IPS DF 19.7 (cell line): ENCODE measurements at places on chromosomes 7 and 10.

DNA sequence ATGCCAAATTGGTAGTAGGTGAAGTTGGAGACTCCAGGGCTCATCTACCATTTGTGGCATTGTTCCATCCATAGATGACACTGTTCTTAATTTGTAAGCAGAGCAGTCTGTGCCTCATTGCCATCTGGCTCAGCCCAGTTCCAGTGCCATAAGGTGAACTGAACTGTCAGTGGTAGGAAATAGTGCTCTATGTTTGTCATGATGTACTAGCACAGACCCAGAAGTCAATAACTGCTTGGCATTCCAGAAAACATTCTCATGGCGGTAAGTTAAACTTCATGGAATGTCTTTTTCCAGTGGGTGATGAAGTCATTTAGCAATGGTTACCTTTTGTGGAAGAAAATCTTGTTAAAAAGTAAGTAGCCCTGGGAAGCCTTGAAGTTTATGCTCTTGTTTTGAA is 302.7 kb downstream of the SUGCT start:
- DNase-seq = no peak

DNA sequence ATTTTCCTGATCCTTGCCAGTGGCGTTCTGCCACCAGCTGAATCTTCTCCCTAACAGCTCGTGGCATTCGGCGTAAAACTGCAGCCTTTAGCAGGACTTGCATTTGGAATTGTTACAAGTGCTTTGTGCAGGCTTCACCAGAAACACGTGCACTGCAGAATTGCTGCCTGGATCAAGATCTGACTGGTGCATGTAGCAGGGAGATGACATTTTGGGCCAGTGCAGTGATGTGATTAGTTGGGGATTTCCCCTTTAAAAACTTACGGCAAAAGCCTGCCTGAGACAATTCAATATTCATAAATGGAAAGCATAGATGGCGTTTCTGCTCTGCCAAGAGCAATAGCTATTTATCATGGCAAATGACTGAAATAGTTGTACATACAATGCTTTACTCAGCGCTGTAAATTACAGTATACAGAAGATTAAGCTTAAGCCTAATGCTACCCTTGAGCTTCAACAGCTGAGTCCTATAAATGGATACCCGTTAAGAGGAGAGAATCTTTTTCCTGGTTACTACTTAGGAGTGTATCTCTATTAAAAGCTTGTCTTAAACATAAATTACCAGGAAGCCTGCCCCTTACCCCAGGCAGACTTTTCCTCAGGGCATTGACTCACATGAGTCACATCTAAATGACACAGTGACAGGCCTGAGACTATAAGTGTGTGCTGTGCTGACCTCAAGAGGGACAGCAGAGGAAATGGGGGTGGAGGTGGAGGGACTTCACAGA is 106.3 kb downstream of the ATXN7L1 start:
- DNase-seq = no peak

DNA sequence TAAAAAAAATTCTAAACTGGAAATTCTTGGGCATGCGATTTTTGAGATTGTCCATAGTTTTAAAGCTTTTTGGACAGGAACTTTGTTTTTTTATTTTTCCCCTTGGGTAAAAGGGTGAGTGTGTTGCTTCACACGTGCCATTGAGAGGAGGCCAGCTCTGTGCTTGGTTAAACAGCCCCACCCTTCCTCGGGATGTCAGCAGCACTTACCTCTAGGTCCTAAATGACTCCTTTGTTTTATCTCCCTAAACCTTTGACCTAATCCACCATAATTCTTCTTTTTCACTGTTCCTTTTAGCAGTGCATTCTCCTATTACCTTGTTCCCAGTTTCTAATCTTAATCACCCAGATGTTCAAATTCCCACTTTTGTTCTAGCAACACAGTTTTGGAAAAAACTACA is 83.5 kb downstream of the SEMA3D start:
- no peak for DNase-seq

DNA sequence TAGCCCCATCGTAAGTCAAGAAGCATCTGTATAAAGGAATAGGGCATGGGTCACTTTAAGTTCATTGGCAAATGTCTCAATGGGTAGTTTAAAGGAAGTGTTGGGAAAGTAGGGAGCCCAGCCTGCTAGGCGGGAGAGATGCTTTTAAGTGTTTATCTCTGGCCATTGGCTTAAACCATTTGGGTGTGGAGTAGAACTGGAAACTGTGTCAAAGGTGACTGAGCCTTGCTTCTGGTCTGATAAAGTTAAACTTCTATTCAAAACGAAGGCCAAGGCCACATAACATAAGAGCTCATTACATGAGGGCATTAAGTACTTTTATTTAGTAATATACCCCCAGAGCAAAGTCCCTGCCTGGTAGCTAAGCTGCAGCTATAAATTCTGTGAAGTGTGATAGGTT is 148.7 kb downstream of the SPAG6 start:
- no peak for DNase-seq

- no peak for DNase-seq
These were observed 130.0 kb downstream of the KLF6 start for GRCh38 chr10:3654980-3655379.

- DNase-seq = no peak
These were observed 17.2 kb upstream of the INHBA start for GRCh38 chr7:41720046-41720445.

GRCh38 chr7:144997512-144997911 is 161.7 kb upstream of the TPK1 start:
- DNase-seq = no peak

GRCh38 chr10:89904755-89905154 is 203.4 kb downstream of the KIF20B start:
- no peak for DNase-seq

- DNase-seq = no peak
These were observed 116.0 kb downstream of the CHN2 start for GRCh38 chr7:29310625-29311024.

DNA sequence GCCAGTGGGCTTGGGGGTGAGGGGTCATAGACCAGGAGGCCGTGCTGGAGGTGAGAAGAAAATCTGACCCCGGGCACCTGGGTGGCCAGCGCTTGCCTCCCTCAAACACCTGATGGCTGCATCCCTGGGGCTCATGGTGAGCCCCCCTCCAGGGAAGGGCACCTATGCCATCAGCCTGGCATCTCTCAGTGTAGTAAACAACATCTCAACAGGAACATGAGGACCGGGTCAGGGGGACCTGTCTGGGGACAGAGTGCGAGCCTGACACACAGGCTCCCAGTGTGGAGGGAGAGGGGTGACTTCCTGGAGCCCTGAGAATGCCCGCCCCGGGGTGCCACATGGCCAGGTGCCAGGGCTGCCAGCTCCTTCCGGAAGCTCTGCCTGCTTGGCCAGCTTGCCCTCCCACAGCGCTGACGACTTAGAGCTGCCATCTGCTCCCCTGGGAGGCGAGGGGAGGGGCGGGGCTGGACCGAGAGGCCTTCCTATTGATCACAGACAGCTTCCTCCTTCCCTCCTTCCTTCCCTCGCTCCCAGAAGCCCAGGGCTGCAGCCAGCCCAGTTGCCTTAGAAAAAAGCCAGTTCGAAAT is 12.3 kb downstream of the STX1A start:
- DNase-seq = no peak

DNA sequence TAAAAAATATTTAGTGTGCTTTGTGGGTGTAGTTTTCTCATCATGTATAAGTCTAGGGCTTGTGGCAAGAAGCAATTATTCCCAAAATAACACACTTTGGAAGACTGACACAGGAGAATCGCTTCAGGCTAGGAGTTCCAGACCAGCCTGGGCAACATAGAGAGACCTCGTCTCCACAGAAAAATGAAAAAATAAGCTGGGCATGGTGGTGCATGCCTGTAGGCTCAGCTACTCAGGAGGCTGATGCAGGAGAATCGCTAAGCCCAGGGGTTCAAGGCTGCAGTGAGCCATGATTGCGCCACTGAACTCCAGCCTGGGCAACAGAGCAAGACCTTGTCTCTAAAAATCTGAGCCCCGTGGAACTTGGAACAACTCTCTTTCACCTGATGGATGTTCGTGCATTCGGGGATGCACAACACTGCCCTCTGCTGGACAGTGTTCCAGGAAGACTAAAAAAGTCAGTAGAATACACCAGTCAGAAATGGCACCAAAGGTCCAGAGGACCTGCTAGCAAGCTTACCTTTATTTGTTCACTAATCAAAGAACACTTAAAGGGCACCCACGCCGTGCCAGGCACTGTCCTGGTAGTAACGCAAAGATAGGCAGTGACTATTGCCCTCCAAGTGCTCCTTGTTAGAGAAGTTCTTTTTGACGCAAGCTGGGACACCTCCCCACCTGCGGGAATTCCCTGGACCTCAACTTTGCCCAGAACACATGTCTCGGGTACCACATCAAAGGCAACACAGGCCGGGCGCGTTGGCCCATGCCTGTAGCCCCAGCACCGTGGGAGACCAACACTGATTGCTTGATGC is 81.9 kb upstream of the CALN1 start:
- DNase-seq = peak; percentile 48

DNA sequence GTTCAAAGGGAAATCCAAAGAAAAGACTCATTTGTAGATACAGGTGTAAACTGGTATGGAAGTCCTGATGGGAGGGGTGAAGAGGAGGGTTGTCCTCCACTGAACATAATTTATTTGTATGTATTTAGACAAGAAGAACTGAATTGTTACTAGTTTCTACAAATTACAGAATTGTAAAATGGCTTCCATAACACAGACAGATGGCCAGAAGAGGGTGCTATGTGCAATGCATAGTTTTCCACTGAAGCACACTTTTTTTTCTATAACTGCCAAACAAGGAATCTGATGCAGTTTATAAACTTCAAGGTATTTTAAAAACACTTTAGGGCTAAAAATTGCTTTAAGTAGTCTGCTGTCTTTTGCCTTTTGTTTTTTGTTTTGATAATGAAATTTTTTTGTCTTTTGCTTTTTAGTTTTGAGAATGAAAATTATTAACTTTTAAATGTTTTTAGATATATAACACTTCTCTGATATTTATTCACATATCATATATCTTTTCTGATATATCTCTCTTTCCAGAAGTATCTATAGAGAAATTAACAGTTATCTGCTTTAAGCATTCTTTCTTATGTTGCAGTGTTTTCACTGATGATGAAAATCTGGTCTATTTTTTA is 58.5 kb downstream of the PHYHIPL start:
- no peak for DNase-seq
